ENCODE measurements at places on chromosomes 6 and 20. TPM values are rescaled to one million over a fixed set of nuclear protein-coding genes. Genes with fewer than 3 reads are reported as not detected.

DNA sequence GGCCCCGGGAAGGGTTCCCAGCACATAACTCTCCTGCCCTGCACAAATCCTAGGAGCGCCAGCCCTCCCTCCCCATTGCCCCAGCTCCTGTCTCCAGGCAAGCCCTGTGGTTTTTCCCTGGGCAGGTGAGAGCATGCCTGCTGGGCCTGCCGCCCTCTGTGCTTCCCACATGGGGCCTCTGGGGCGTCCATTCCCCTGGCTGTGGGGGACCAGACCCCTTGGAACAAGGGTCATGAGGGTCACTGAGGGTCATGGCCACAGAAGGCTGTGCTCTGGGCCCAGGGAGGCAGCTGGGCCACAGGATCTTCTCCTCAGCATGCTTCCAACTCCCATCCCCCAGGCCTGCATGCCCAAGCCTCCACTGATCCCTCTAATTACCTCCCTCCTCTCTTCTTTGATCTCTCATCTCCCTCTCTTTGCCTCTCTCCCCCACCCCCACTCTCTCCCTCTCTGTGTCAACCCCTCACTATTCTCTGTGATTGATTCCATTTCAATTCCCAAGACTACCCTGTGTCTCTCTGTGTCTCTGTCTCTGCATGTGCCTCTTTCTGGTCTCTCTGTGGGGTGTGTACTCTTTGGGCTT lies 6.1 kb downstream of the MDFI start:
- DNase-seq: no peak

DNA sequence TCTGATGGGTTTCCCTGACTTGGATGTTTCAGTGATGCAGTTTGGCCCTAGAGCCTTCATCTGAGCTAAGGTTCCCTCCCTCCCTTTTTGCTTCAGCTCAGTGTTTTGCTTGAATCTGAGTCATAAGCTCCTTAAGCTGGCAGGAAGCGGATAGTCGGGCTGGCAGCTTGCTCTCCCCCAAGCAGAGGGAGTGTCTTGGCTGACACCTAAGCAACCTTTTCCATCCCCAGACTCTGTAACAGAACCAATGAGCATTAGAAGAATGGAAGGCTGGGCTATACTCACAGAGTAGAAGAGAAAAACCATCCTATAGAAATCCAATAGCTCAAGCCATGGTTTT lies 98.3 kb downstream of the HAO1 start:
- no peak for DNase-seq

GRCh38 chr6:30793521-30794194 lies 49.3 kb upstream of the IER3 start:
- DNase-seq: peak; percentile 50

DNA sequence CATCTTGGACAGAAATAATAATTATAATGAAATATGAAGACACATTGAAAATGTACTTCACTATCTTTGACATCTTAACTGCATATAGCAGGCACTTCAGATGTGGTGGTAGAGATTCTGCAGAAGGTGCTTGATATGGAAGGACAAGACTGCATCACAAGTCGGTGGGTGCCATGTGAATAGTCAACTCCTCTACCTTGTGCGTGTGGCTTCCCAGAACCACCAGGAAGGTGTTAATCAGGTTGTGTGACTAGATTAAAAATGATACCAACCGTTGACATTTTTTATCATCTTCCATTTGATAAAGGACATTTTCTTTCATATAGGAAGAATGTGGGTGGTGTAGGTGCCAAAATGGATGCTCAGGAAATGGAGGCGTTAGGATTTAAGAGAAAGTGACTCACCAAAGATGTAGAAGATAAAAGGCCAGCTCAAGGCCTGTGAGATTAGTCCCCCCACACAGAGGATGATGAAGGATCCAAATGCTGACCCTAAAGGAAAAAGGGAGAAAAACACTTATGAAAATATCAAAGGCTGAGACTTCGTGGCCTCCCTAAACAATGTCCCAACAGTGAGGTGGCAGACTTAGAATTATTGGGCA lies 12.3 kb downstream of the SLC17A2 start:
- DNase-seq: no peak

DNA sequence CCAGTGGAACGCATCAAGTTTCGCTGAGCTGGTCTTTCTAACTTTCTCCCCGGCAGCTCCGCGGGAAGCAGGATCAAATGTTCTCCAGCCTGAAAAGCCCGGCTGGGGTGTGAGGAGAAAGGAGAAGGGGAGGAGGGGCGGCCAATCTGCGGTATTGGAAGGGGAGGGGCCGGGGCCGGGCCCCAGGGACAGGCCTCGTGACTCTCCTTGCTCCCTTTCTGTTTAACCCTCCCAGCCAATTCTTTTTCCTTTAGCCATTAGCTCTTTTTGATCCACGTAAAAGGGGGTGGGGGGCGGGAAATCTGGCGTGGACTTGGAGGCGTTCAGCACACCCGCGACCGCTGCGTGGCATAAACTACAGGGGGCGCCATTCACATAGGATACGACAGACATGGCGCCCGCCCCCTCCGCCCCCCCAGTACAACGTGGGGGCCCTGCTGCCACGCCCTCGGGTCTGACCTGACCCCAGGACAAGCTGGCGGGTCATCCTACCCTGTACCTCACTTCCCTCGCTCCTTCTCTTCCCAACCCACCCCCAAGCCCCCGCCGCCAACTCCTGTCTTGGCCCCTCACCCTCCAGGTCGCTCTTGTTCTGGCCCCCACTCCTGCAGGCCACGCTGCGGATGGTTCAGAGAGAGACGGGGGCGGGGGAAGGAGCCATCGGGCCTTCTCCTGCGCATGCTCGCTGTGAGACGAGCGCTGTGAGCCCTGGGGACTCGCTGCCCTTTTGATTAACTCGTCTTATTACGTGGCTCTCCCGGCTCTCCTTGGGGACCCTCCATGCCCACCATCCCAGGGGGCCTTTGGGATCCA lies 7.8 kb upstream of the MDGA1 start:
- peak; percentile 60 for DNase-seq

DNA sequence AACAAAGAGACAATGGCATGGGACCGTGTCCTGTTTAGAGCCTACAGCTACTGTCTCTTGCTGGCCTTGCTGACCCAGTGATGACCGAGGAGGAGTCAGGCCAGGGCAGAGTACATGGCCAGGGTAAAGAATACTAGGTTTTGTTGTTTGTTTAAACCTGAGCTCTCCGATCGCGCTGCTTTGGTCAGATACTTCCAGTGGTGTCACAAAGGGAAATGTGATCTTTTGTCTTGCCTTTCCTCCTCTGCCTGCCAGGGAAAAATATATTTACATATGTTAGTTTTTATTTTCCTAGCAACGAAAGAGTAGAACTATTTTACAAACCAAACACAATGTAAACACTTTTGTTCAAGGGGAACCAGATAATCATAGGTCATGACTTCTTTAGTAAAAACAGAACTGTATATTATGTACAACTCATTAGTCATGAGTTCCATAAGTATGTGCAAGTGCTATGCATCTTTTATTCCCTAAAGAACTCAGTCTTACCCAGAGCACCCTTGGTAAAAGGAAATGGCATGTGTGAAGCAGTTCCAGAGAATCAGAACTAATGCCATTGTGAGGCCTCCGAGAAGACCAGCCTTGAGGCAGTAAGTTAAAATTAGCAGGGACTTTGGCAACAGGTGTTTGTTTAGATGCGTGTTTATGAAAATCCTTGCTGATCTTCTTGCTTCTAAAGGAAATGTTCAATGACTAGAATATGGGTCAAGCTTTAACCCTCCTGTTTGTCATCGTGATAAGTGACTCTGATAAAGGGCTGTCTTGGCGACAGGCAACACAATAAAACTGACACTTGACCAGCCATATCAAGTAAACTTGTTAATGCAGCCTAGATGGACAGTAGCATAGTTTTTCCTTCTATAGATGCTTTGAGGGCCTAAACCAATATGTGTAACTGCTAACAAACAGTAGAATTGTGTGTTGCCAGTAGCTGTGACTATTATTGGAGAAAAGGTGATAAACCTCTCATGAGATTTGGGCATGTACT lies 204.6 kb downstream of the NKAIN2 start:
- DNase-seq: no peak

- no peak for DNase-seq
Observed at GRCh38 chr6:141552463-141552862, 580.3 kb upstream of the GJE1 start.

DNA sequence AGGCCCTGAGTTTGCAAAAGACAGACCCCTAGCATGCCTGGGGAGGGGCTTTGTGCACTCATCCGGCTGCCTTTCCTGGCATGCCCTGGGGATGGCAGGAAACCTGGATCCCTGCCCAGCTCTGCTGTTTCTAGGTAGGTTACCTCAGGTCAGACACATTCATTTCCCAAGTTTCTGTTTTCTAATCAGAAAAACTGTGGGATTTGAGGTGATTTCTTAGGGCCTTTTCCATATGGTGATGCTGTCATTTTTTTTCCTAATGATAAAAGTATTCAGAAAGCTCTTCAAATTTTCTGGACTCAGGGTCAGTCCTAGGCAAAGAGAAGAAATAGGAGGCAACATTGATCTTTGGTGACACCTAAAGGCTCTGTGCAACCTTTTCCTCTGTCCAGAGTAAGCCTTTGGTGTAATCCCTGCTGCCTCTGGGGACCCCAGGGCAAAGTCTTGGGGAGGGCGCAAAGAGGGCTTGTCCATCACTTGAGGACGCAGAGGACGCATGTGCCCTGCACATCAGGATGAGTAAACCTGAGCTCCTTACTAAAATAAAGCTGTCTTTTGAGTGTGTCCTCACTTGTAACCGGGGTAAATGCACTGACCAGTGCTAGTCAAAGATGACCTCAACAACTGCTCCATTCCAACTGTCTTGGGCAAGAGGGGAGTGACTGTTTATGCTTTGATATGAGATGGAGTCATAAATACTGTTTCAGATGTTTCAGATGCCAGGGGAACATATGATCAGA lies 13.5 kb upstream of the TRAM2 start:
- DNase-seq: no peak

- no peak for DNase-seq
Observed at GRCh38 chr6:153074761-153075160, 56.3 kb downstream of the RGS17 start.

- no peak for DNase-seq
Observed at GRCh38 chr6:32327103-32327502, 44.6 kb downstream of the TSBP1 start.

DNA sequence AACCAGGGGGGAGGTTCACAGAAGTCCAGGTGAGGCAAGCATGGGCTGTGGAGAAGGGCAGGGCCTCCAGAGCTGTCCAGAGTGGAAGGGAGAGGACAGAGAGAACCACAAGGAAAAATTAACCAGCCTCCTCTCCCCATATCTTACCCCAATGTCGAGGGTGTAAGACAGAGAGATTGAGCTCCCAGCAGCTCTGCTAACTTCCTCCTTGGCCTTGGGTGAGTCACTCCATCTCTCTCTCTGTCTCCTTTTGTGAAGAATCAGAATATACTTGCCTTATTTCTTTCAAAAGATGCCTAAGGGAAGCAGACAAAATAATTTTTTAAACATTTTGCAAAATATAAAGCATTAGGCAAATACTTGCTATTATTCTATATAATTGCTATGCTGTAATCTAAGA lies 58.3 kb upstream of the IYD start:
- no peak for DNase-seq

GRCh38 chr6:142883011-142883410 lies 62.0 kb downstream of the HIVEP2 start:
- DNase-seq: no peak

DNA sequence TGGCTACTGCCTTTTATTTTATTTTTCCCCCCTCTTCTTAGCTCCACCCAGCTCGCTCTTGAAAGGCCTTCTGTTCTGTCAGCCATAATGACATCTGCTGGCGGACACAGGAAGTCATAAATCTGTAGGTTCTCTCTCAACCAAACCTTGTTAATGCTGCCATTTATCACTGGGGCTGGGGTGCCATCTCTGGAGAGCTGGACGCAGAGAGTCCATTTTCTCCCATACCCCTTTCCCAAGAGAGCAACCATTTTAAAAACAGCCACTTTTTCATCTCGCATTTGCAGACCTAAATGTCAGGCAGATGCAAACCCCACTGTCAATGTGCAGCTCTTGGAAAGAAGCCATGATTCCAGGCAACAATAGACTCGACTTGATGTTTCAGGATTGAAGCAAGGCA lies 13.0 kb upstream of the TSHZ2 start:
- DNase-seq: no peak

DNA sequence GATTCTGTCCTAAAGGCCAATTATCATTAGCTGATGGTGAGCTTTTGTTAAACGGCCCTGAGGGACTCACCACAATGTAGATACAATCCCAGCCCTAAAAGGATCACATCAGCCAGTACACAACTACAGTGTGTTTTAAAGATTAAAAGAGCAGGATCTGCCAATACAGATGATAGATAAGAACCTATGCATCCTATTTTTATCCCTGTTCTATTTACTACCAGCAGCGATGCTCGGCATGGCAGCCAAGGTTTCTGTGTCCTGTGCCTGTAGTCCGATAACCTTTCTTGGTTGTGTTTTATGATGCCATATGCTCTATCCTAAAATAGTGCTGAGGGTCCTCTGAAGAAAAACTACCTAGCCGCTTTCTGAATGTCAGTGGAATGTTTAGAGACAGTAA lies 289.4 kb downstream of the PHACTR1 start:
- no peak for DNase-seq

DNA sequence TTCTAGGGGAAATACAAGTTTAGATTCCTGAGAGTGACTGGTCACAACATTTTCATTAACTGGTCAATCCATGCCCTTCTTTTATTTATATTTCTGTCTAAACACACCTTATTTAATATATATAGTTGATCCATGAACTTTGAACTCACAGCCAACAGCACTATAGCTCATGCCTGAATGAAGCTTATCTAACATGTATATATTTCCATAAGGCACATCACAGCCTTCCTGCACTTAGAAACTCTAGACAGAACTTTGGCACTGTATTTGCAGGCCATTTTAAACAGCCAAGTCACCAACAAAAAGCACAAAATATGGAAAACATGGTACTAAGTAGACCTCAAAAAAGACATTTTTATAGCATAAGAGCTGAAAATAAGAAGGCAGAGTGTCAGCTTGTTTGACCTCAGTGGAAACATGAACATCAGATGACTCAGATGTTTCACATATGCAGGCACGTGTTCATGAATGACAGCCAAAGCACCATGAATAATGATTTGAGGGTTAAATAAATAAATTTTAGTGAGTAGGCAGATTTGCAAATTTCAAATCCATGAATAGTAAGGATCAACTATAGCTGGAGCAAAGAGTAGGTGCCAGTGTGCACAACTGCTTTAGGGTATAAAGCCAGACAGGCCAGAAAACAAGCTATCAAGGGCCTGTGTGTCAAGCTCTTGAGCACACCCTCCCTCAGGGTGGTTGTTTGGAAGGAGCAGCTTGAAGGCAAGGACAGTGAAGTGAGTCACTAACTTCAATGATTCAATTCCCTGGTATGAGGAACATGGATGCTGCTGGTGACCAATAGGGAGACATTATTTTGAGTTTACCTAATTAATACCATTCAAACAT lies 88.9 kb upstream of the NT5E start:
- no peak for DNase-seq

- no peak for DNase-seq
Observed at GRCh38 chr6:89966228-89966544, 71.9 kb downstream of the GJA10 start.

- no peak for DNase-seq
Observed at GRCh38 chr6:35128042-35128441, 13.1 kb downstream of the TCP11 start.

GRCh38 chr20:64072498-64073063 lies 6.7 kb downstream of the RGS19 start:
- DNase-seq: no peak

The NEURL2 gene
- polyA plus RNA-seq: 0.69 TPM

The ADGRB3 gene
- polyA plus RNA-seq: not detected

The ETV7 gene
- polyA plus RNA-seq: 1.1 TPM

The GSTA2 gene
- polyA plus RNA-seq: not detected

The SOX18 gene
- not detected for polyA plus RNA-seq

The CCND3 gene
- polyA plus RNA-seq: 764 TPM

The DXO gene
- polyA plus RNA-seq: 16.2 TPM

The SERPINB6 gene
- 94.2 TPM for polyA plus RNA-seq

The GNAS-AS1 gene
- polyA plus RNA-seq: not detected

The CLPSL1 gene
- not detected for polyA plus RNA-seq

The NNAT gene
- not detected for polyA plus RNA-seq

The NAA20 gene
- polyA plus RNA-seq: 90.2 TPM

The TMEM74B gene
- not detected for polyA plus RNA-seq

Measured in naive thymus-derived CD4-positive, alpha-beta T cell (primary cell).